ENCODE measurements at places on chromosomes 3 and 15. TPM values are rescaled to one million over a fixed set of nuclear protein-coding genes. Genes with fewer than 3 reads are reported as not detected.
A peak's percentile ranks its signal among the peaks of the same experiment; 100 is the strongest.

CCDC9B gene
- 0.18 TPM for total RNA-seq

- no peak for DNase-seq
Observed at GRCh38 chr3:11389386-11390268, 117.4 kb downstream of the ATG7 start.

- no peak for DNase-seq
Observed at GRCh38 chr3:46860017-46860809, 3.0 kb downstream of the MYL3 start.

- DNase-seq = no peak
Observed at GRCh38 chr3:399647-400046, 203.1 kb downstream of the CHL1 start.

- no peak for DNase-seq
Observed at GRCh38 chr3:61572879-61573278, 11.5 kb downstream of the PTPRG start.

ASB14 gene
- total RNA-seq = 0.03 TPM

FBLN2 gene
- total RNA-seq = 30.9 TPM

ADAMTS7 gene
- total RNA-seq = 14.3 TPM

TMEM158 gene
- total RNA-seq = 9.8 TPM

DNA sequence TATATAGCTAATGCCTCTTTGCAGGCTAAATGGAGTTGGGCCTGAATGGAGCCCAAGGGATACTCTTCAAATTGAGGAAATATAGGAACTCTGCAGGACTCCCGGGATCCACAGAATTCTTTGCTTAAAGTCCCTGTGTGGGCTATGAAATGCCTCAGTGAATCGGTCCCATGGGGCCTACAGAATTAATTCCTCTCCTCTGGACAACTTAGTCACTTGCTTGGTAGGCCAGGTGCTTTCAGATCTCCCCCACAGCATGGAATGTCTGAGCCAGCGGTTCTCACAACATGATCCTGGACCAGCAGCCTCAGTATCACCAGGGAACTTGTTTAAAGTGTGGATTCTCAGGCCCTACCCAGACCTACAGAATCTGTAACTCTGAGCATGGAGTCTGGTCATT, 15.1 kb upstream of the PRICKLE2 start:
- DNase-seq = no peak

DNA sequence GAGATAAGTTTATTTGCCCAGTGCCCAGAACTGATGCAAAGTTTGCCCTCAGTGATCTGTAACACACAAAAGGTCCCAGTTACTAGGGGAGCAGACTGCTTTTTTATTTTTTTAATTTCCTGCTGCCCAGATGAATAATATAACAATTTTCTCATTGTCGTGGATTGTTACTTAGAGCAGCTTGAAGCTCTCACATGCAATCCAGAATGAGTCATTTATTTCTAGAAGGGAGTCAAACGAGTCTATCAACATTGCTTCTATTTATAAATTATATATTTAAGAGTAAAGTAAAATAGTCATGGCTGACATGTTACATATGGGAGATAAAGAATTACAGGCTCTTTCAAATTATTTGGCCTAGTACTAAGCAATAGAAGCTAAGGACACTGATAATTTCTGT, 41.3 kb downstream of the MEIS2 start:
- DNase-seq = no peak

GRCh38 chr3:32045091-32045915, 61.1 kb upstream of the GPD1L start:
- peak; percentile 18 for DNase-seq

- DNase-seq = no peak
Observed at GRCh38 chr3:63538919-63539318, 113.6 kb upstream of the SNTN start.

DNA sequence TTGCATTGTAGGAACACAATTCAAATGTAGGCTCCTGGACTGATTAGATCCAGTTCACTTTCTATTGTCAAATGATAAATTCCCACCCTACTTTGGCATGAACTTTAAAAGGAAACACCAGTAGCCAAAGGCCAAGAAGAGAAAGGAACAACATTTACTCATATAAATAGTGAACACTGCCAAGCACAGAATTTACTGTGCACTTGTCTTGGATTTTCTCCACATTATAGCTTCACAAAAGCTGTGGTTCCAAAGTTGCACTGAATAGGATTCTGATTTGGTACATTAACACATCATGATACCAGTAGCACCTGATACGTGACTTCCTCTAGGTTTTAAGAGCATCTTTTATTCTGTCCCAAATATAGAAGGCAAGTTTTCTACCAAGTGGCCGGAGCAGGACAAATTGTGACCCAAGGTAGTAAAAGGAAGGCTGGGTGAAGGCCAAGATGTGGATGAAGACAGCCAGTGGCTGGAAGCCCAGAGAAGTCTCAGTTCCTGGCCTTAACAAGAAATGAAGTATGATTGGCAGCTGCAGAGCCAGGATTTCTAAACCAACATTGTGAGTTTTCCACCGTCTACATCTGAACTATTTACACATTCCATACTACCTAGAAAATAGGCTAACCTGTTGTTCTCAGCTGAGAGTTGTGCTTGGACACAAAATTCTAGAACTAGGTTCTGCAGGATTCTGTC, 206.7 kb downstream of the THRB start:
- DNase-seq = no peak

CRYBG3 gene
- total RNA-seq = 5.7 TPM

- no peak for DNase-seq
Observed at GRCh38 chr3:46462111-46462510, 2.6 kb downstream of the LTF start.

DNA sequence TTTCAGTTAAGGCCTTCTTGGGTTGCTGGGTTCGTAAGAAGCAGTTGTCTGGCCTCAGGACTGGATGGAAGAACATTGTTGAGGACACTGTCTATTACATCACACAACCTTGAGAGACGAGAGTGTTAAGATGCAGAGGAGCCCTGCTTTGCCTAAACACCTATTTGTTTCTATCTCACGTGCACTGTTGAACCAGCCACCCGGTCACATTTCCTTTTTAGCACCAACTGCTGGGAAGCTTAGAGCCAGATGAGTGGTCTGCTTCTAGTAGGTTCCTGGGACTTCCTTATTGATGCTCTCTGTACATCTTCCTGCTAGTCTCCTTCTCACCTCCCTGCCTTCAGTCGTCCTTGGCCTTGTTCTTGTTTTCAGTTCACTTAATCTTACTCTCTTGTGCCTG, 22.3 kb downstream of the CAND2 start:
- no peak for DNase-seq

DNA sequence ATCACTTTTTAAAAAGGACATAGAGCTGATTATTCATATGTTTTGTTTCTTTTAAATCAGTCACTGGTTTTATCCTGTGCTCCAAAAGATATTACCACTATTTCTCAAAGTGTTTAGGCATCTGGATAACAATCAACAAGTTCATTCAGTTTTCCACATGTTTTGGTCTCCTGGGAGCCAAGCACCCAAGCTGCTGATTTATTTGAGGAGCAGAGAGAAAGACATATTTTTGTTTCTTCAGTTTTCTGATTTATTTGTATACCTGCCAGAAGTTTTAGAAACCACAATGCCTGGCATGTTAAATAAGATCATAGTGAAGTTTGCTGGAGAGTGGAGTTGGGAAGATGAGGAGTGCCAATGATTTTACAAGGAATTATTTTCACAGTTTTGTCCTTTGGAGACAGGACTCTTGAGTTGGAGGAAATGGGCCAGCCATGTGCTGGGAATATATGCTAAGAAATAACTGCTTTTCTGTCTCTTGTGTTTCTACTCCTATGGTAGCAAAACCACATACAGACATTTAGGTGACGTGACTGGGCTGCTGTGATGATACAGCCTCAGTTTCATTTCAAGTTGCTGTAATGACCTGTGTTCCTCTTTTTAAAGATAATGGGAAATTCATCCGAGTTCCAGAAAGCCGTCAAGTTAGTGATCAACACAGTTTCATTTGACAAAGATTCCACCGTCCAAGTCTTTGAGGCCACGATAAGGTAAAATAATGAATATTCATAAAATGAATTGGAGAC, 11.7 kb downstream of the EDEM1 start:
- no peak for DNase-seq

PRICKLE2 gene
- 1.7 TPM for total RNA-seq

- no peak for DNase-seq
Observed at GRCh38 chr3:128917291-128917690, 37.9 kb downstream of the ACAD9 start.

FBXL22 gene
- total RNA-seq = 0.26 TPM

GRCh38 chr15:45378149-45378912, at the start of gene GATM:
Gene GATM (minus strand): TSS chr15:45378544. CDS start chr15:45378453, 91 bp downstream.
- peak; percentile 92 for DNase-seq

DNA sequence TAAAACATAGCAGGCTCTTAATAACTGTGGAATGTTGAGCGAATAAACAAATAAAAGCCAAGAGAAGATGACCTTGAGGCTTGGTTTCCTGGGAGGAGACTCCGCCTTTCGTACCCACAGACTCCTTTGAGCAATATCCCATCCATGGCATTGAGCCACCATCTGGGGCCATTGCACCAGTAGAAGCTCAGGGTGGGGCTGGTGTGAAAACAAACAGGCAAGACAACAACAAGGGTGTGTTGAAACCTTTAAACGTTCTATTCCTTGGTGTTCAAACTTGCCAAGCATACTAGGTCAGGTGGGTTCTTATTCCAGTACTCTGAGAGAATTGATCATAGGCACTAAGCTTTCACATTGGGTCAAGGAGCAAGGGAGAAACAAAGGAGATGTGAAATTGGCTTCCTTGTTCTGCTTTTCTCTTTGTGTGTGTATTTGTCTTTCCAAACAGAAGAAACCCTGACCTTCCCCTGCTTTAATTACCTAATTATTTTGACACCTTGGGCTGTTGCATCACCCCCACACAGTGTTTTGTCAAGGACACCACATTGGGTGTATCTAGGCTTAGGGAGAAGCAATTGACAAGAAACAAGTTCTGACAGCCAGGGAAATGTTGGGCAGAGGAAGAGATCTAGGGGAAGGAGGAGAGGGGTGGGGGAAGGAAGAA, 105.1 kb upstream of the BCL6 start:
- DNase-seq = no peak

DNA sequence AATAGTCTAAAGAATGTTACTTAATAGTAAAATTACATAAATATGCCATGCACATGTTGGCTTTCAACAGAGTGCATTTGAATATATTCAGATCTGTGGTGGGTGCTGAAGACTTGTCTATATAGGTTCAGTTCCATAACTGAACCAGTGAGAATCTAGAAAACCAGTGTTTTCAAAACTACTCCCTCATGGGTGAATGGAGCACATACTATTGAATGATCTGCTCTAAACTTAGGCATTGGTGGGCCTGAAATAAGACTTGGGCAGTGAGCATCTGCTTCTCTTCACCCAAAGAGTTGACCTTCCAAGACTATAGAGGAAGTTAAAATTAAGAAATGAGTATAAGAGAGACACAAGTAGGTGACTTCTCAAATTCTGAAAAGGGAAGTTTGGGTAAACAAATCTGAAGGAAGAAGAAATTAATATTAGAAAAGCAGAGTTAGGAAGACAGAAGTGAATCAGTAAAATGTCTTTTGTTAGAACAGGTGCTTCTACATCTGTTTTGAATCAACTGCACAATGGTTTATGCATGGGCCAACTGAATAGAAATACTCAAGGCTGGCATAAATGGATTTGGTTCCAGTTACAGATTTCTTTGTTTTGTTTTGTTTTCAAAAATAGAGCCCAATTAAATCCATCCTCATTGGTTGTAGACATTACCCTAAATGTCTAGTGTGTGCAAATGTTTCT, 19.3 kb downstream of the ALCAM start:
- DNase-seq = no peak

ZNF660 gene
- total RNA-seq = 2.6 TPM

C3orf49 gene
- total RNA-seq = not detected

- no peak for DNase-seq
Observed at GRCh38 chr3:35393901-35394799, 245.2 kb upstream of the ARPP21 start.

IFT80 gene
- 28.1 TPM for total RNA-seq

TIMP4 gene
- 40.3 TPM for total RNA-seq

DNA sequence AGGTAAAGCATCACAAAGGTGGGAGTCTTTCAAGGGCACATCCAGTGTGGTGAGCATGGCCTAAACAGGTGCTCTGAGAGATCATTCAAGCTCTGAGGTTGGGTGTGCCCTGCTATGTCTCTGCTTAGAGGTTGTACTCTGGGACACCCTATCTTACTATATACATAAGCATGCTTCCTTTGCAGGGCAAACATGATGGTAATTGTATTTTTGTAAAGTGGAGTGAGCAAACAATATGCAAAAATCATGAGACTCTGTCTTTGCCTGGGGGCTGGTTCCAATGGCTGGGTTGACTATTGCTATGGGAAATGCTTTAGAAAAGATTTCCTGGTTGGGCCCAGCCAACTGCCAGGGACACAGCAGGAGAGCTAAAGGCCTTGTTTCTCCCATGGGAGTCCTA, 315.1 kb upstream of the TLE3 start:
- DNase-seq = no peak

DNA sequence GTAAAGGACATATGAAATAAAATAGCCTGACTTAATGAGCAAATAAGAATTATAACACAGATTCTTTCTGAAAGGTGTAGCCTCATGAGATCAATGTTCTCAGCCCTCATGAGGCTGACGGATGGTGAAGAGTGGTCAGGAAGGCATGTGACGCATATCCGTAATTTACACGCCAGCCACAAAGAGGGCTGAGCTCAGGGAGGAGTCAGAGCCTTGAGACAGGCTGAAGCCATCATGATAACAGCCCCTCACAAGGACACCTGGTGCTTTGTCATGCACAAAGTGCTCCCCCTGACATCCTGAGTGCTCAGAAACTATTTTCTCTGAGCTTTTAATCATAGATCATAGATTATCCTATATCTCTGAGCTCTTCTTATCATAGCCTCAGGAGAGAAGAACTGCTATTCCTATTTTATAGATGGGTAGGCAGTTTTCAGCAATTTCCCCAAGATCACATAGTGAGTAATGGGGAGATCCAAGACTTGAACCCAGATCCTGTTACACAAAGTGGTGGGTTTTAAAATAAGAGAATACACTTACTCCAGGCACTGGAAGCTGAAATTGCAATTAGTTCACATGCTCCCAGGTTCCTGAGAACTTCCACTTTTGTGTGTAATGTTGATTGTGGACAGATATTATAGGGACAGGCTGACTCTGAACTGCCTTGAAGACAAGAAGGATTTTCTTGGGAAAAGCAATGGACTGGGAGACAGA, 267.1 kb downstream of the RPLP1 start:
- DNase-seq = no peak

LRRC2 gene
- 3.3 TPM for total RNA-seq

- no peak for DNase-seq
Observed at GRCh38 chr15:39745415-39745814, 37.2 kb downstream of the FSIP1 start.

- DNase-seq = no peak
Observed at GRCh38 chr3:11001020-11001657, 8.6 kb downstream of the SLC6A1 start.

DNA sequence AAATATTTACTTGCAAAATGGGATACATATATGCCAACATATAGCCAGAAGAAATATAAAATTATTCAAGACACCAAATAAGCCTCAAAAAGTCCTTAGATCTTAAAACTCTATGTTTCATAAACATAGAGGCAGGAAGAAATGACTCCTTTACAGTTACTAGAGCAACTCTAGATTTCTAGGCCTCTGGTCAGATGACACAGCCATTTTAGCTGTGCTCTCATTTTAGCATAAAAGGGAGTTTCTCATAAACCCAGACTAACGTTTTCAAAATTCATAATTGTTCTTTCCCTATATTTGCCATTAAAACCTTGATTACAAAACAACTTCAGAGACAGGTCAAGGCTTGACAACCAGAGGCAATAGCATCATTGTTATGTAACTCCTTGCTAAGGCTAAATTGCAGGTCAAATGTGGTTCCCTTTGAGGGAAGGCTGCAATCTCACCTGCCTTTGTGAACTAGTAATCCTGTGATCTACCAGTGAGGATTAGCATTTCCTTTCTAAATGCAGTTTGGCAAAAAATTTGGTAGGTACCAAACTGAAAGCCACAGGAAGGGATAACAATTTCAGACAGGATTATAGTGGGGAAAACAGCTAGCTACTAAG, 8.2 kb downstream of the THOC7 start:
- DNase-seq = peak; percentile 62
